ENCODE measurements at places on chromosomes 13 and 19. TPM values are rescaled to one million over a fixed set of nuclear protein-coding genes. Genes with fewer than 3 reads are reported as not detected.

MUC16 gene
- not detected for polyA plus RNA-seq

OR10H1 gene
- not detected for polyA plus RNA-seq

PRDX2 gene
- 139 TPM for polyA plus RNA-seq

ZNF560 gene
- polyA plus RNA-seq, result 0.14 TPM

GAS6 gene
- polyA plus RNA-seq, result 27.4 TPM

CGB5 gene
- polyA plus RNA-seq, result not detected

DCLK1 gene
- 114 TPM for polyA plus RNA-seq

TRPM4 gene
- polyA plus RNA-seq, result 31.2 TPM

PRODH2 gene
- not detected for polyA plus RNA-seq

ZNF888 gene
- not detected for polyA plus RNA-seq

LRRC63 gene
- polyA plus RNA-seq, result 0.18 TPM

SLC44A2 gene
- polyA plus RNA-seq, result 146 TPM

SPACA4 gene
- polyA plus RNA-seq, result not detected

AKT1S1 gene
- 28.0 TPM for polyA plus RNA-seq

TMEM255B gene
- polyA plus RNA-seq, result 6.4 TPM

ZNF626 gene
- polyA plus RNA-seq, result 7.2 TPM

PRTN3 gene
- 1.1 TPM for polyA plus RNA-seq

GIPR gene
- 1.0 TPM for polyA plus RNA-seq

RAP2A gene
- 28.9 TPM for polyA plus RNA-seq

KANK2 gene
- polyA plus RNA-seq, result 113 TPM

YJEFN3 gene
- polyA plus RNA-seq, result 12.9 TPM

ZNF667 gene
- polyA plus RNA-seq, result 12.2 TPM

KL gene
- polyA plus RNA-seq, result 3.2 TPM

SYDE1 gene
- 13.8 TPM for polyA plus RNA-seq

CALR3 gene
- polyA plus RNA-seq, result not detected

TTC9B gene
- polyA plus RNA-seq, result not detected

KASH5 gene
- not detected for polyA plus RNA-seq

KIR2DL3 gene
- not detected for polyA plus RNA-seq

ZNF177 gene
- polyA plus RNA-seq, result 5.6 TPM

NTN5 gene
- 1.7 TPM for polyA plus RNA-seq

TNNT1 gene
- 476 TPM for polyA plus RNA-seq

KIR3DL1 gene
- polyA plus RNA-seq, result not detected

PVR gene
- 22.0 TPM for polyA plus RNA-seq

DIRAS1 gene
- polyA plus RNA-seq, result 1.4 TPM

CCDC61 gene
- 6.0 TPM for polyA plus RNA-seq
